T-helper 22 cell (primary cell): ENCODE measurements at places on chromosomes 12 and 14.

- no peak for DNase-seq
Measured at GRCh38 chr12:47946413-47947323, 16.7 kb upstream of the TMEM106C start.

DNA sequence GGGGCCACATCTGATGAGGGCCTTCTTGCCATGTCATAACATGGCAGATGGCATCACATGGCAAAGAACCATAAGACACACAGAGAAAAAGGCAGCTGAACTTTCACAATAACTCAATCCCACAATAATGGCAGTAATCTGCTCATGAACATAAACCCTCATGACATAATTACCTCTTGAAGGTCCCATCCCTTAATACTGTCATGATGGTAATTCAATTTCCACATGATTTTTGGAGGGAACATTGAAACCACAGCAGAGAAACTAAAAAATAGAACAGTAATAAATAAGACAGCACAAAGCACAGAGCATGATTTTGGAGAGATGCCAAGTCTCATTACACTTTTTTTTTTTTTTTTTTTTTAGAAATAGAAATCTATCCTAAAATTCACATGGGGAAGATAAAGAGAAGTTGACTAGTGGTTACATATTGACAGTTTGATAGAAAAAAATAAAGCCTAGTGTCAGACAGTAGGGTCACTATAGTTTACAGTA, 61.8 kb upstream of the ATF7IP start:
- no peak for DNase-seq

- DNase-seq = no peak
Measured at GRCh38 chr12:7695566-7696197, at the start of gene GDF3. TSS of gene GDF3 (minus strand) at chr12:7695775. CDS start at chr12:7695728, 47 bp downstream.

GRCh38 chr12:56450241-56450640, 1.0 kb upstream of the TIMELESS start:
- DNase-seq = no peak

- no peak for DNase-seq
Measured at GRCh38 chr14:63224196-63224595, 20.0 kb downstream of the RHOJ start.

DNA sequence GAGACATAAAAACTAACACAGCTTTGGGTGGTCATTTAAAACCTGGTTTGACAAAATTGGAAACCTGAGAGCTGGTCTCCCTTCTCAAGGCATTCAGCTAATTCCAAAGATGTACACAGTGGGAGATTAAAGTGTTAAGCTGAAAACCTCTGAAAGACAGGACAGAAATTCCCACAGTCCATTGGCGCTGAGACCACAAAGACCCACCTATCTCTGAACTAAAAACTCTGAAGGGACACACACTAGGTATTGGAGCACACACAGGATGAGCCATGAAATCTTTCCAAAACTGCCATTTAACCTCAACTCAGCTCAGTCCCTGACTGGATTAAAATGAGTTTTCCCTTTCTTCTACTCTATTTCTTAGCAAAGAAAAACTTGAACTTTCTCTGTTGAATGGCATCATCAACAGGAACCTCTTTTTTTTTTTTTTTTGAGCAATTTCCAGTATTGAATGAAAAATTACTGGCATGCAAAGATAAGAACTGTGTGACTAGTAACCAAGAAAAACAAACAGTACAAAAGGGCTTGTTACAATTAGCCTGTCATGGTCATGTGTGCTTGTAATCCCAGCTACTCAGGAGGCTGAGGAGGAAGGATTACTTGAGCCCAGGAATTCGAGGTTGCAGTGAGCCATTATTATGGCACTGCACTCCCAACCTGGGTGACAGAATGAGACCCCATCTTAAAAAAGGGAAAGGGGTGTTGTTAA, 82.4 kb downstream of the IPO8 start:
- no peak for DNase-seq

GRCh38 chr12:130879212-130879686, 7.4 kb downstream of the RAN start:
- DNase-seq = no peak

GRCh38 chr14:91987192-91987591, 39.7 kb upstream of the FBLN5 start:
- no peak for DNase-seq

GRCh38 chr14:23478109-23478759, 8.7 kb downstream of the NGDN start:
- DNase-seq = peak; percentile 24

DNA sequence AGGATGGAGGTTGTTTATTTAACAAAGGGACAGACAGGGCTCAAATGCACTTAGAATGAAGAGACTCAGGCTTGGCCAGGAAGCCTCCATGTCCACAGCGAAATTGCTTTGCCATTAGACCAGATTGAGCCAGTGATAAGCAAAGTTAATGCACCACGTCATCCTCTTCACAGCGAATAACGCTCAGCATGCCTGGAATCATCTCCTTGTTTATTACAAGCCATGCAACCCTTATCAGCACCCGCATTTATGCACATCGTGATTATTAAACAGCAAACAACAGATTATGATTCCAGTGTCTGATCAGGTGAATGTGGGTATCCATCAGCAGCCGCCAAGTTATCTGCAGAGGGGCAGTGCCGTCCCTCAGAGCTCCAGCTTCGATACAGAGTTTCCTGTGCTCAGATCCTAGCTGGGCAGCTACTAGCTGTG, 175.0 kb upstream of the TMEM132C start:
- DNase-seq = no peak

DNA sequence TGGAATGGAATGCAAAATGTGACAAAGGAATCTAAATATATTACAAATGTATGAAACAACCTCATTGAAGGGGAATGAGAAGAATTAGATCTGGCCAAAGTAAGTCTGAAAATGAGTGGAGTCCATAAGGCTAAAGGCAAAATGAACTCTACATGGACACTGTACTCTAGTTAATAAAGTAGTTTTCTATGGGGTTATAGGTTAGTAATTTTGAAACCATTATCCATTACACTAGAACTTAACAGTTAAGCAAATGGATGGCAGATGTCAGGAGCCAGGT, 222.1 kb downstream of the NUAK1 start:
- DNase-seq = no peak

- no peak for DNase-seq
Measured at GRCh38 chr12:123258593-123258992, 13.1 kb downstream of the CDK2AP1 start.

DNA sequence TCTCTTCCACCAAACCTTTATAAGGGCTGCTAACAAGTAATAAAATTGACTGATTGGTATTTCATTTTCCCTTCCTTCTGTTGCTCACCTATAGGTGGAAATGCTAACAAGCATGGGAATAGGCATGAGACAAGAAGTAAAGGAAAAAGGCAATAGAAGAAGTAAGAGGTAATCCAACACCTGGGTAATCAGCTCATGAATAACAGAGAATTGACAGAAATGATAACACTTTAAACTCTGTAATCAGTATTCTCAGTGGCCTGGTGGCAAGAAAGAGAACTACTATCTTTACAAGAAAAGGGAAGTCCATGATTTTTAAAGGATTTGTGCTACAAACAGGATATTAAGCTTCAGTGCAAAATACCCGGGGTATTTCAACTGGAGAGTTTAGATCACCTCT, 737.8 kb downstream of the RERGL start:
- no peak for DNase-seq
